Activated naive CD4-positive, alpha-beta T cell treated with anti-CD3 and anti-CD28 coated beads, Interleukin-2, amount 10 ng/mL, durations not matched to agents 7 days and 5 days (primary cell): ENCODE measurements at places on chromosomes 4 and X.

GRCh38 chr4:77156912-77157858 lies at the start of gene CCNG2:
CCNG2 (plus strand) TSS chr4:77157207; CDS start chr4:77158533, 1,326 bp downstream.
- DNase-seq: peak; percentile 90

DNA sequence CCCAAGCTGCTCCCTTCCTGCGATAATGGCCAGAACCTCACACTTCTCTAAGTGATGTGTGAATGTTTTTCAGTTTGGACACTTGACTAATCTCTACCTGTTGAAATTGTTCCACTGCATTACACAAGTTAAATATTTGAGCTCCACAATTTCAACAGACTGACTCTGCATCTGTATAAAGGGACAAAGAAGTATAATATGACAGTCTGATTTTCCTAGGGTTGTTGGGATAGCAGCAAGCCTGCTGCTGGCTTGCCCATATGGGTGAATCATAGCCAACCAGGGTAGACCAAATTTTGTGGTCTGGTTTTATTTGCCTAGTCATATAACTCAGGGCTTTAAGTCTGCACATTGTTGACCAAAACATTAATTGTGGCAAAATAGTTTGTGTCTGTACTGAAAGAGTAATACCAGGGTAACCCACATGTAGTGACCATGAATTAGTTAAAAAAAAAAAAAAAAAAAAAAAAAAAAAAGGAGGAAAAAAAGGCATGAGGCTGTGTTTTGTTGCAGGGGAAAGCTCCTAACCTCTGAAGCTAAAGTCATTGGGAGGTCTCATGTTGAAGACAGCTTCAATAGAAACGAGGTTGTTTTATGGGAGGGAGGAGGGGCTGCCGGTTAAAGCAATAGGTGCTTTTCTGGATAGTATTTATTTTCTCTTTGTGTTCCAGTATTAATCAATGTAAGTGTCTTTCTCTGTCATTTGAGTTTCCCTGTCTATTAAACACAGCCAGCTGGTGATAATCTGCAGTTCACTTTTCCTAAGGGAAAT lies 534.2 kb downstream of the RAB28 start:
- no peak for DNase-seq

DNA sequence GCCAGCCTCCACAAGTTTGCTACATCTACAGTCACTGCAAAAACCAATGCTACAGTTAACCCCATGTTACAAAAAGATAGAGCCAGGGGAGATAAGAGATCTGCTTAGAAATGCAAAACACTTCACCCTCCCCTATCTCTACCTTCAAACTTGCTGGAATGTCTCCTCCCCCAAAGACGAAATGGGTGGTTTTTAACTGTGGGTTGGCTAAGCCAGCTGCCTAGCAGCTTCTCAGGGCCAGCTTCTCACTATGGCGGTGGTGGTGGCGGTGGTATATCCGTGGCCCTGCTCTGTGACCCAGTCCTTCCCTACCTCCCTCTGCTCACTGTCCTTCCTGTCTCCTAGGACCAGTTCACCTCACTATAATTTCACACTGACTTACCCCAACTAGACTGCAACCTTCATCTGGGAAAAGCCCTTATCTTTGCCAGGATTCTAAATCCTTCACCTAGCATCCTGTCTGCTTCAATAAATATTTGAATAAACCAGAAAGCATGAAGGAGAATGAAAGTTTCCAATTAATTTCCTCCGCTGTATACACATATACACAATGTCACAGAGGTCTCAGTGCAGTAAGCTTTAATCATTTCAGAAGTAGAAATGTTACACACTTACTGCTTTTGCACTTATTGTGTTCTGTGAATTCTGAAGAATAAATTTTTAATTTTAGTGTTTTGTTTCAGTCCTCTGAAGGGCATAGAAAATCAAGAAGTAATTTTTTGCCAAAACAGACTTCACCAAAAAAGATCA lies 46.3 kb downstream of the SH3KBP1 start:
- DNase-seq: peak; percentile 64

- DNase-seq: no peak
Observed at GRCh38 chrX:40329616-40330015, 231.9 kb upstream of the BCOR start.

GRCh38 chr4:156568484-156568883 lies 403.1 kb downstream of the PDGFC start:
- DNase-seq: no peak

DNA sequence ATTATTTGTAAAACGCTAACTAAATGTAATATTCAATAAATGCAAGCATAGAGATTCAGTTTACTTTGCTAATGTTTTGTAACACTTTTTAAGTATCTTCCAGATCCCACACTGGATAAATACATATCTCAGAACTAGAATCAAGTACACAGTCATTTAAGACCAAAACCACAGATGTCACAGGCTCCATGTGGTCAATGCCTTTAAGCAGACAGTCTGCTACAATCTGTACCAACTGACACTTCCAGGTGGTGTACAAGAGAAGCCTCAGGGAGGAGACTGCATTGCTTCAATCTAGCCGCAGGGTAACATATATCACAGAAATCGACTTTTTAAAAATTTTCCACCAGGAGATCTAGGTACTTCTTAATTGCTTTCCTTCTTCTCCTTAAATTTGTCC lies 229.6 kb upstream of the DIAPH2 start:
- no peak for DNase-seq

- DNase-seq: no peak
Observed at GRCh38 chr4:33104273-33104672, 2384.1 kb downstream of the PCDH7 start.
